ENCODE measurements at places on chromosomes 12 and 14. TPM values are rescaled to one million over a fixed set of nuclear protein-coding genes. Genes with fewer than 3 reads are reported as not detected.

DNA sequence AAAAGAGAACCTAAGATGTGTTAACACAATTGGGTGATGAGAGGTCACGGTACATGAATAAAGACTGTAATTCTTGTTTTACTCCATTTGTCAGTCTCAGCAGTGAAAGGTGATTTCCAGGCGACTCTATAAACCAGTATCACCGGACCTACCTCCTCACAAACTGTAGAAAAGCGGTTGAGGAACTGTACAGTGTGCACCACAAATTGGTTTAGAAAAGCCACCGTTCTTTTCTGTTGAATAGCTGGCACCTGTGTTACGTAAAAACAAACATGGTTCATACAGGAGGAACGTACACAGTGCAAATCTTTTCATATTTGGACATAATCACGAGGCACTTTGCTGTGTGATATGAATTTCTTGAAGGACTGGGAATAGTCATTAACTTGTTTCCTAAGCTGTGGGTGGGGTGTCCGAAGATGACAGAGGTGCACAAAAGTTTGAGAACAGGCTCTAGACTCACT, 663 bp downstream of the WASHC3 start:
- H3K27me3 ChIP-seq, result no peaks in the 10 kb centered on the region
- peaks cover 31% of the 10 kb centered on the region for H3K4me1 ChIP-seq
- H3K27ac ChIP-seq, result peak overlapping the region; percentile 97
- peak overlapping the region; percentile 78 for H3K4me3 ChIP-seq
- DNase-seq, result peak; percentile 37

DNA sequence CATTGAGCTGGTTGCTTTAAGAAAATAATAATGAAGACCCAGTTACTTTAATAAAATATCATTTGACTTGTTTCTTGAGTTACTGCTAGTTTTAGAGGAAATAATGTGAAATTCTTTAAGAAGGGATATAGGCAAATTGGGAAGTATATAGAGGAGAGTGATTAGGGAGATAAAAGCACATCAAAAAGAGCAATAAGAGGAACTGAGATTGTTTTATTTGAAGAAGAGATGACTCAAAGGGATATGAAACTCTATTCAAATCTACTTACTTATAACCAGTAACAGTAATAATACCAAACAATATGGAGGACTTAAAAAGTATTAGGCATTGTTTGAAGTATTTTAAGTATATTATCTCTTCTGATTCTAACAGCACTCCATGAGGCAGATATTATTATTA, 37.1 kb downstream of the LRRK2 start:
- H3K36me3 ChIP-seq, result no peaks in the 10 kb centered on the region
- no peak for DNase-seq
- H3K4me3 ChIP-seq, result no peak overlapping the region
- no peak overlapping the region for H3K27ac ChIP-seq

DPPA3 gene
- not detected for total RNA-seq

AVPR1A gene
- not detected for total RNA-seq

DNA sequence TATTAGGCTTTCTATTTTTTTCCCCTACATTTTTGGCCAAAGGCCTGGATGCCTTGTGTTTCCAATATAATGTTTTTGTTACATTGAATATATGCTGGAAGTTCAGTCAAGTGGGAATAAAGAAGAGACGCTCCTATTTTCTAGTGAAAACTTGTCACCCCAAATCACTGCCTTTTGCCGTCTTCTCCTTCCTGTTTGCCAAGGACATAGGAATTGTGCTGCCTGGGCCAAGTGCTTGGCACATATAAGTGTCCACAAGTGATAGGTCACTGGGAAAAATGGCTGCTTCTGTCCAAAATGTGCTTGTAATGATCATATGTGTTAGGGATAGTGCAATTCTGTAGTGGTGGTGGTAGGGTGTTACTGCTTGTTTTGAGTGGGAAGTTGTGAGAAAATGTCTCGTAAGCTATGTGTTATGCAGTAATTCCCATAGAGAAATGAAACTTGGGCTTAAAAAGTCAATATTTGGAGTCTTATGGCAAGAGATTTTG, 11.6 kb upstream of the KCNJ8 start:
- no peaks in the 10 kb centered on the region for H3K36me3 ChIP-seq
- DNase-seq, result no peak
- H3K27ac ChIP-seq, result no peak overlapping the region
- H3K4me3 ChIP-seq, result no peak overlapping the region
- H3K4me1 ChIP-seq, result no peaks in the 10 kb centered on the region

SERPINA3 gene
- not detected for total RNA-seq

DNA sequence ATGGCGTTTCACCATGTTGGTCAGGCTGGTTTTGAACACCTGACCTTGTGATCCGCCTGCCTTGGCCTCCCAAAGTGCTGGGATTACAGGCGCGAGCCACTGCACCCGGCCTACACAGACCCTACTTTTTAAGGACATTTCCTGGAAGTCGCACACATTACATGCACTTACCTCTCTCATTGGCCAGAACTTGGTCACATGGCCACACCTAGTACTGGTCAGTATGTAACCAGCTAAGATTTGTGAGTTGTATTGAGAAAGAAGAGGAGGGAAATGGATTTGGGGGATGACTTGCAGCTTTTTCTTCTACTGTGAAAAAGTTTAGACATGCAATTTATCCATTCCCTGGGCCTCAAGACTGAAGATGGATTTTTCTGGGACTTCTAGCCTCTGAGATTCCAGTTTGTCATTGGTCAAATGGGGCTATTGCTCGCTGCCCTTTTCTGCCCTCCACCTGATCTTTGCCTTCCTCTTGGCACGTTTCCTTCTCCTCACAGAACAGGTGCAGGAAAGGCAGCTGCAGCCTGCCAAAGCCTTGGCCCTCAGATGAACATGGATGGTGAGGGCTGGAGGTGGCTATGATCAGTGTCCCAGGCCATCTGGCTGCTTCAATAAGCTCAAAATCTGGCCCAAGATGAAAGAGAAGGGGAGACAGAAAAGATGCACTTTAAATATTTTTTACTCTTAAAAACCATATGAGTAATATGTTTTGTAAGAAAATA, 7.1 kb upstream of the ZDHHC22 start:
- no peaks in the 10 kb centered on the region for H3K4me1 ChIP-seq
- DNase-seq, result no peak
- H3K36me3 ChIP-seq, result no peaks in the 10 kb centered on the region
- no peak overlapping the region for H3K4me3 ChIP-seq
- no peak overlapping the region for H3K27ac ChIP-seq

DNA sequence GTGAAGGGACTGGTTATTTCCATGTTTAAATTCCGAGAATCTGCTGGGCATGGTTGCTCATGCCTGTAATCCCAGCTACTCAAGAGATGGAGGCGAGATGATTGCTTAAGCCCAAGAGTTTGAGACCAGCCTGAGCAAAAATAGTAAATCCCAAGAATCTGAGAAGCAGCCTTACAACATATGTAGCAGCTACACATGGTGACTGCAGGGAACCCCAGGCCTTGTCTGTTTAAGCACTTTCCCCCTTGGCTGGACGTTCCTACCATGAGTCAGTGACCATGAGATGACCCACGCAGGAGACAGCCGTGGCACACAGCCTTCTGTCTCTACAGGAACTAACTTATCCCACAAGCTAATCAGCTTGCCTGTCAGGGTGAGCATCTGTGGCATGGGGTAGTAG, 5.5 kb upstream of the SLC24A4 start:
- no peaks in the 10 kb centered on the region for H3K27me3 ChIP-seq
- H3K27ac ChIP-seq, result no peak overlapping the region
- H3K4me1 ChIP-seq, result no peaks in the 10 kb centered on the region
- DNase-seq, result no peak

RSRC2 gene
- 141 TPM for total RNA-seq

DNA sequence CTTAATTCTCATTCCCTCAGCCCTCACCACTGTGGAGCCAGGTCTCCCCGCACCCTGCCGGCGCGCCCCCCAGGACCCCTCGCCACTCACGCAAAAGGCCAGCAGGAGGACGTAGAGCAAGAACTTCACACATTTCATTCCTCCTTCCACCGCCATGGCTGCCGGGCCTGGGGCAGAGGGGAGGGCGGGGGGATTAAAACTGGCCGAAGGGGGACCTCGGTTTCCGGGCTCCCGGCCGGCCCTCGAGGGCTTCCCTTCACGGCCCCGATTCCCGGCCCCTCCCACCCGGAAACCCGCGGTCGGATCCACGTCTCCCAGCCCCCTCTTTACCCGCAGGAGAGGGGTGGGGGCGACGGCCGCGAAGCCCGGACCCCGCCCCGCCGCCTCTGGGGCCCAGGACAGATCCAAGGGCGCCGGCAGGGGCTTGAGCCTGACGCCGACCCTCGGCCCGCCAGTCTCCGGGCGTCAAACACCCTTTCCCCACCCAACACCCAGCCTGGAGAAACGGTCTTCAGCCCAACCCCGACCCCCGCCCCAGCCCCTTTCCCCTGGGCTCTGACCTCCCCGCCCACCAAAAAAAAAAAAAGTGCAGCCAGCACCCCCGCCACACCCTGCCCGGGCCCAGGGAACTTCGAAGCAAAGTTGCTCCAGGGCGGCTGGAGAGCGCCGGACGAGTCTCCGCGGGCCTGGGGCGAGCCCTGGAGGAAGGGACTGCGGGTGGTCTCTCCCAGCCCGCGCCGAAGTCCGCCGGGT, 447 bp downstream of the CD63 start:
- DNase-seq, result no peak
- no peak overlapping the region for H3K4me3 ChIP-seq
- no peaks in the 10 kb centered on the region for H3K27me3 ChIP-seq
- peaks cover 28% of the 10 kb centered on the region for H3K4me1 ChIP-seq

RPGRIP1 gene
- 0.47 TPM for total RNA-seq

DNA sequence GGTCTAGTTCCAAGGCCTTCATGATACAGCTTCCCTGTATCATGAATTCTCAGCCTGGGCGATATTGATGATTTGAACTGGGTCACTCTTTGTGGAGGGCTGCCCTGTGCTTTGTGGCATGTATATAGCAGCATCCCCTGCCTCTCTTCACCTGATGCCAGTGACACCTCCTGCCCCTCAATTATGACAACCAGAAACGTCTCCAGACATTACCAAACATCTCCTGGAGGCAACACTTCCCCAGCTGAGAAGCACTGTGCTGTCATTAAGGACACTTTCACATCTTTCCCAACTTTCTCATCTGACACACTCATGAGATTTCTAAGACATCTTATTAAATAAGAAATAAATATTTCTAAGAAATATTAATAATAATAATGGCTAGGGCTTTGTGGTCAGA, 315.3 kb downstream of the BCL11B start:
- no peak for DNase-seq
- H3K27ac ChIP-seq, result no peak overlapping the region
- no peaks in the 10 kb centered on the region for H3K27me3 ChIP-seq
- no peak overlapping the region for H3K4me3 ChIP-seq

MMP14 gene
- total RNA-seq, result 3.0 TPM

GRCh38 chr14:44576356-44576755, 69.3 kb upstream of the FSCB start:
- no peaks in the 10 kb centered on the region for H3K36me3 ChIP-seq
- DNase-seq, result no peak
- no peak overlapping the region for H3K4me3 ChIP-seq
- H3K27me3 ChIP-seq, result no peaks in the 10 kb centered on the region
- no peak overlapping the region for H3K27ac ChIP-seq

Measured in CD4-positive, alpha-beta memory T cell (primary cell).